CD4-positive, alpha-beta T cell (primary cell): ENCODE measurements at places on chromosomes 13 and 19. TPM values are rescaled to one million over a fixed set of nuclear protein-coding genes. Genes with fewer than 3 reads are reported as not detected.

GRCh38 chr19:49830766-49831165 is 12.7 kb downstream of the MED25 start:
- no peak for DNase-seq
- H3K36me3 ChIP-seq: peaks cover 88% of the 10 kb centered on the region
- no peaks in the 10 kb centered on the region for H3K27me3 ChIP-seq

DNA sequence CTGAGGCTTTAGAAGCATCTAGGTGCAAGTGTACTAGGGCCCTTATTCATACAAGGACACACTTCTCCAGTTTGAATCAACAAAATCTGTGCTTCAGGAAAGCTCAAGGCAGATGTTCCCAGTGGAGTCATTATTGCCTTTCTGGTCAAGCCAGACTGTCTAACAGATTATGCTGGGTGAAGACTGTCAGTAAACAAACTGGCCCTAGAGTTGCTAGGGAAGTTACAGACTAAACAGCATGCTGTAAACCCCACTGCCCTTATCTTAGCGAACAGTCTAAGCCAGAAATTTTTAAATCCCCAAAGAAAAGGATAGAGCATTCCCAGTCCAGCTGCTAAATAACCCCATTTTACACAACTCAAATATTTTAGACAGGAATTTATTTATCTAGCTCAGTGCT is 1701.3 kb upstream of the PRR20A start:
- no peaks in the 10 kb centered on the region for H3K36me3 ChIP-seq
- H3K4me1 ChIP-seq: no peaks in the 10 kb centered on the region
- H3K27me3 ChIP-seq: no peaks in the 10 kb centered on the region

GRCh38 chr13:23081901-23082300 is 98.9 kb upstream of the SGCG start:
- no peaks in the 10 kb centered on the region for H3K36me3 ChIP-seq
- no peaks in the 10 kb centered on the region for H3K27me3 ChIP-seq
- DNase-seq: no peak
- no peak overlapping the region for H3K27ac ChIP-seq
- H3K4me1 ChIP-seq: no peaks in the 10 kb centered on the region

GRCh38 chr13:46565808-46566750 is 13.1 kb downstream of the LRCH1 start:
- H3K4me1 ChIP-seq: peaks cover 12% of the 10 kb centered on the region
- no peaks in the 10 kb centered on the region for H3K27me3 ChIP-seq
- DNase-seq: no peak

GRCh38 chr19:55070466-55071128 is 5.1 kb upstream of the EPS8L1 start:
- peaks cover 38% of the 10 kb centered on the region for H3K27me3 ChIP-seq
- no peak for DNase-seq
- no peaks in the 10 kb centered on the region for H3K36me3 ChIP-seq
- no peak overlapping the region for H3K27ac ChIP-seq

DNA sequence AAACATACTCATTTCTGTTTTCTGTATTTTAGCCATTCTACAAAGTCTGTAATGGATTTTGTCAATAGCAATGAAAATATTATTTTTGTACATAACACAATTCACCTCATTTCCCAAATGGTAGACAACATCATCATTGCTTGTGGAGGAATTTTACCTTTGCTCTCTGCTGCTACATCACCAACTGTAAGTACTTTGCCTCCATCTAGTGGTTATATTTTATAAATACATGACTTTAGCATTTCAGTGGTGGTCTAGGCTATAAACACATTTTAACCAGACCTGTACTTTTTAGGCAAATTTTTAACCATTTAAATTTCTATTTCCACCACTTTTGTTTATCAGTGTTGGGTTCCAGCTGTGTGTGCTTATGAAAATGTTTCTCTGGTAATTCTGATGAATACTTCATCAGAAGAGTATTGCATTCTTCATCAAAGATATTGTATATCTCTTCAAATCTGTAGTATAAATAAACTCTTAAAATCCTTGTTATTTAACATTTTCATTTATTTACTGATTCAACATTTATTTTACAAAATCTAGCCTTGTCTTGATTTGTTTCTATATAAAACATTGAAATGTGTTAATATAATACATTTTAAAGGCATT is 222.4 kb downstream of the NBEA start:
- H3K27ac ChIP-seq: no peak overlapping the region
- no peaks in the 10 kb centered on the region for H3K27me3 ChIP-seq
- DNase-seq: peak; percentile 26
- H3K36me3 ChIP-seq: no peaks in the 10 kb centered on the region
- H3K4me3 ChIP-seq: no peak overlapping the region

GRCh38 chr13:30863796-30864195 is 42.3 kb upstream of the MEDAG start:
- no peak overlapping the region for H3K4me3 ChIP-seq
- H3K27ac ChIP-seq: no peak overlapping the region
- H3K36me3 ChIP-seq: no peaks in the 10 kb centered on the region
- peaks cover 5% of the 10 kb centered on the region for H3K4me1 ChIP-seq

SGCG gene
- not detected for total RNA-seq

GPR183 gene
- 330 TPM for total RNA-seq
